COR-L47 (cell line): ENCODE measurements at places on chromosomes 12 and 14.

DNA sequence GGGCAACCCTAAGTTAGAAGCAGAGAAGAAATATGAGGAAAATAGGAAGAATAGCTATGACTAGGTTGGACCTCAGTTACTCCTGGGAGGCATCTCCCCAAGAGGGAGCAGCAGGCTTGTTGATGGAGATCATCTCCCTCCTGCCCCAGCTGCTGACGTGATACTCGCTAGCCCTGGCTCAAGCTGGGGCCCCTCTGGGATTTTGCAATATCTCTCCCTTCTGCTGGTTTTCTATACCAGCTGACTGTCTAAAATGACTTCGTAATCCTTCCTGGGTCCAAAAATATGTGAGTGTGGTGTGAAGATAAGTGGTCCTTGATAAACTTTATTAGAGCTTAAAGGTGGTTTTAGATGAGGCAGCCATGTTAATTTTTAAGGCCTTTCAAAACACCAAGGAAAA lies 4.5 kb upstream of the HECTD4 start:
- no peak for DNase-seq

- DNase-seq: no peak
These were observed 422.1 kb downstream of the AACS start for GRCh38 chr12:125487336-125487735.

DNA sequence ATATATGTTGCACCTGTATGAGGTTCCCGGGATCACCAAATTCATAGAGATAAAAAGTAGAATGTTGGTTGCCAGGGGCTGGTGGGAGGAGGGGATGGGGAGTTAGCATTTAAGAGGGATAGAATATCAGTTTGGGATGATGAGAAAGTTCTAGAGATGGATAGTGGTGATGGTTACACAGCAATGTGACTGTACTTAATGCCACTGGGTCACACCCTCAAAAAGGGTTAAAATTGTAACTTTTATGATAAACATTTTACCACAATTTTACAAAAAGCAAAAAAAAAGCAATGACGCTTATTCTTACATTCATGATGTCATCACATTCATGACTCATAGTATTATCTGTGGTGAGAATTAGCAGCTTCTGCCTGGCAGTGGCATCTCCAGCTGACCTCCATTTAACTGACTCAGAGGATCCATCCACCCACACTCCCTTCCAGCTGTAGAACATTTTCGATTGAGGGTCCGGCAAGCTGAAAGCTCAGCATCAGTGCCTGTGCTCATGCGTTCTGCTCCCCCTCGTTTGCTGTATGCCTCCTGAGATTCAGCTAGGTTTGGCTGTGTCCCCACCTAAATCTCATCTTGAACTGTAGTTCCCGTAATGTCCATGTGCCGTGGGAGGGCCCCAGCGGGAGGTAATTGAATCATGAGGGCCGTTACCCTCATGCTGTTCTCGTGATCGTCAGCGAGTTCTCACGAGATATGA lies 64.8 kb upstream of the TMEM260 start:
- no peak for DNase-seq

GRCh38 chr14:104224506-104225277 lies 86.3 kb downstream of the KIF26A start:
- DNase-seq: peak; percentile 27

DNA sequence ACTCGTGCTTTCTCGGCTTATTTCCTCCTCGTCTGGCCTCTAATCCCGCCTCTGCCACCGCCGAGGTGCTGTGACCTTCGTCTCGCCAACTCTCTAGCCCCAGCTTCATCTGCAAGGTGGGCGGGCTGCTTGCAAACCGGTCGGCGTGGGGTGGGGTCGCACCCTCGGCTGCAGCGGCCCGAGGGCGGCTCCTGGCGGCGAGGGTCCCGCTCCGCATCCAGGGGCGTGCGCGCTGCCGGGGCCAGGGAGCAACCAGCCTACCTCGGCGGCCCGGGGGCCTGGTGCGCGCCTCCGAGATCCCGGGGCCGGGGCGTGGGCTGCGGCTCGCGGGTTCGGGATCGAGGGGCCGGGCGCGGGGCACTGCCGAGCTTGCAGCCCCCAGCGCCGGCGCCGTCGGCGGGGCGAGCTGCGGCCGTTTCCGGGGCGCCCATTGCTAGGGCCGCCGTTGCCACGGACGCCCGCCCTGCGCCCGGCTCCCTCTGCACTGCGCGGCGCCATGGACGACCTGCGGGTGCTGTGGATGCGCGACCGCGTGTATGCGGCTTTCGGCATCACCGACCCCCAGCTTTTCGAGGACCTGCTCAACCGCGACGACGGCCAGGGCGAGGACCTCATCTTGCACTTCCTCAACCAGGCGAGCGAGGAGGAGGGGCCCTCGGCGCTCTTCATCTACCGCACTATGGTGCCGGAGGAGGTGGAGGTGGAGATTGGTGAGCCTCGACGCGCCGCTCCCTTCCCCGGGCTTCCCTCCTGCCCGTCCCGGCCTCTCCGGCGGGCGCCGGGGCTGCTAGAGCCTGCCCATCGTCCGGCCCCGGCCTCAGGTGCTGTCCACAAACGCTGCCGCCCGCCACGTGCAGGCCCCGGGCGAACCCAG lies at the start of gene DNAH10:
DNAH10 (plus strand) TSS at position 461 of the 874 bp plus-strand sequence; CDS start at position 497, 36 bp downstream.
- peak; percentile 4 for DNase-seq

- DNase-seq: no peak
These were observed 62.8 kb downstream of the TSHR start for GRCh38 chr14:81018251-81018650.

DNA sequence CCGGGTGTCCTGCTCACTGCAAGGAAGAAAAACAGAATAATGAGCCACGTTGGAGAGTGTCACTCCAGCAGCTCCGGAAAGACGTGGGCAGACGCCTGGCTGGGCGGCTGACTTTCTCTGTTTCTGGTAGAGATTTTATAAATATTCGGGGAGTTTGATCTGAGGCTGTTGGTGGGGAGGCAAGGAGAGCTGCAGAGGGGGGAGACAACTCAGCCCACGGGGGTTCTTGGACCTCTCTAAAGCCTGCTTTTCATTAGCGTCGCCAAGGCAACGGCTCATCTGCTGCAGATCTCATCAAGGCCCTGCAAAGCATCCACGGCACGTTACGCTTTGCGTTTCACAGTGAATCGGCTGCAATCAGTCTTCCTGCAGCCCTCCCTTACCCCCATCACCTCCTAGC lies 207.2 kb downstream of the ZFP36L1 start:
- DNase-seq: no peak

DNA sequence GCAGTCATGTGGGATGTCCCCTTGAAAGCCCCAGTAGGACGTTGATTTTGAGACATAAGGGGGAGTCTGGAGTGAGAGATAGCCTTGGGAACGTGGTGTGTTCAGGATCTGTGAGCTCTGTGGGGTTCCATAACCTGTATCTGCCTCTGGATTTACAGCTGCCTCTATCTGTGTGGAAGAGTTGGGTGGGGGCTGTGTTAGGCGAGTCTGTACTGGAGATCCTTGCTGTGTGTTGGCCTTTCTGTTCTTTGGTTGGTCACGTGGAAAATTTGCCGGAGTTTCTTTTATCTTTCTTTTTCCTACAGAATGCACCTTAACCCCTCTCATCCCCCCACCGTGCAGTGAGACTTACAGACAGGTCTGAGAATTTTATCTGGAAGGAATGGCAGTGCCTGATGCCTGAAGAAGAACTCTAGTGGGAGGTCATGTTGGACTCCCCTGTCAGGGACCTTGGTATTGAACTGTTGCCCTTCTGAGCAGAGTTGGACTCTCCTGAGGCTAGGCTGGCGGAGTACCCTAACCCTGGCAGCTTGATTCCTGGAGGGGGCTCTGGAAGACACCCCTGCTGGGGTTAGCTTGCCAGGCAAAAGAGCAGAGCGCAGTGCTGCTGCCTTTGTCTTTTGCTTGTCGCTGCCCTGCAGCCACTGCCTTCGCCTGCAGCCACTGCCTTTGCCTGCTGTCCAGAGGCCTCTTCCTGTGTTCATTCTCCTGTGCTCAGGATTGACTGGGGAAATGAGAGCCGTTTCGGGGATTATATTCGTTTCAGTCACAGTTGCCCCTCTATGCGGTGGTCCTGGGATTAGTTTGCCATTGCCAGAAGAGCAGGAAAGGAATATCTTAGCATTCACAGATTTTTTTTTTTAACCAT lies 34.1 kb downstream of the ZNF664 start:
- DNase-seq: no peak

GRCh38 chr12:46371718-46372543 lies 642 bp downstream of the SLC38A2 start:
- peak; percentile 58 for DNase-seq

- DNase-seq: no peak
These were observed 75.3 kb upstream of the AMN1 start for GRCh38 chr12:31804185-31804504.

DNA sequence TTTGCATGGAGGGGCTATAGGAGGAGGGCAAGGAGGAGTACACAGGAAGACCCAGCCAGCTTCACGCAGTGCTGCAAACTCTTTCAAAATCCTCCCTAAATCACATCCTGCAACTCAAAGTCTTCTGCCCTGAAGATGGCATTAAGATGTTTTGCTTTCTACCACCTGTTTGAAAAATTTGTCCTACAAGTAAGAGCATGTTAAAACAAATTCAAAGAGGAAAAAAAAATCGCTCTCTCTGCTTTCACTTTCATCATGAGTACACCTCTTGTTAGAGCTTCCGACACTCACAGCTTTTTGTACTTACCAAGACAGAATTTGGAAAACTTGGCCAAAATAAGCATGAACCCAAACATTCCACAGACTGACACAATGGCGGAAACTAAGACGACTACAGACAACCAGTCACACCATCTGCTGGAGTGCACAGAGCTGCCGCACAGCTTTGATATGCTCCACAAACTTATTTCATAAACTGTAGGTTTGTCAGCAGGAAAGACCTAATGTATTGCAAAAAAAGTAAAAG lies 21.3 kb downstream of the GCH1 start:
- DNase-seq: no peak

DNA sequence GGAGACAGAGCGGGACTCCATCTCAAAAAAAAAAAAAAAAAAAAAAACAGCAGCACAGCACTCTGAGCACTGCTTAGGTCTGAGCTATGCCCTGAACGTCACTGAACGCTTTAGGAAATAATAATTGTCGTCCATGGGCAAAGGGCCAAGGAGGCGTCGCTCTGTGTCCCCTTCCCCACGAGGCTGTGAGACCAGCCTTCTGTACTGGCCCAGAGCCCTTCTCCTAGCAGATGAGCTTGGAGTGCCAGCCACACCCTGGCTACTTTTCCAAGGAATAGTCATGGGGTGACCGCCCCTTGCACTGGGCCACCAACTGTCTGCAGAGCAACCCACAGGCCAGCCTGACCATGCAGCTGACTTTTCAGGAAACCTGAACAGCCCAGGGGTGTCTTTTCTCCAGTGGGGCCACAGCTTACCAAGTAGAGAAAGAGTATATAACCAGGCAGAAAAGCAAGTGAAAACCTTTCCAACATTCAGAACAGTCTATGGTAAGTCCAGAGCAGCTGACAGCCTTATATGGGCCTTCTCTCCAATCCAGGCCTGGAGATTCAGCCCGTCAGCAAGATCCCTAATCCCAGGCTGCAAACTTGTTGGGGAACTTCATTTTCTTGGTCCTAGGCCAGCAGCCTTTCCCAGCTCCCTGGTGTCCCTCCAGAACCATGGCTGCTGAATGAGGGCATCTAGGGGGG lies 28.5 kb downstream of the CD9 start:
- no peak for DNase-seq

DNA sequence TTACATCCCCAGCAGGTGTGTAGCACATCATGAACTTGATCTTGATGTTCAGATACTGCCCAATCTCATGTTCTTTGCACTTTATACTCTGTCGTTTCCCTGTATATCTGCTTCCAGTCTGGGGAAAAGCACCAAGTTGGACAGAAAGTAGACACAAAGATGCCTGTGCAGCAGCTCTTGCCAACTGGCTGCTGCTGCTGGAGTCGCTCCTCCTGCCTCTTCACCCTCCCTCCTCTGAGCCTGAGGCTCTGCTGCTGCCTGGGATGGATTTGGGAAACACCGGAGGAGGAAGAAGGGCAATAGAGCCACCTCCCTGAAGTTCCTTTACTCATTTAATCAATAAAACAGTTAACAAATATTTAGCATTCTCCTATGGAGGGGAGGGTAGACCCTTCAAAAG lies 32.4 kb downstream of the ADCK1 start:
- DNase-seq: no peak
